HFFc6 (cell line): ENCODE measurements at places on chromosomes 11 and 22. TPM values are rescaled to one million over a fixed set of nuclear protein-coding genes. Genes with fewer than 3 reads are reported as not detected.

DNA sequence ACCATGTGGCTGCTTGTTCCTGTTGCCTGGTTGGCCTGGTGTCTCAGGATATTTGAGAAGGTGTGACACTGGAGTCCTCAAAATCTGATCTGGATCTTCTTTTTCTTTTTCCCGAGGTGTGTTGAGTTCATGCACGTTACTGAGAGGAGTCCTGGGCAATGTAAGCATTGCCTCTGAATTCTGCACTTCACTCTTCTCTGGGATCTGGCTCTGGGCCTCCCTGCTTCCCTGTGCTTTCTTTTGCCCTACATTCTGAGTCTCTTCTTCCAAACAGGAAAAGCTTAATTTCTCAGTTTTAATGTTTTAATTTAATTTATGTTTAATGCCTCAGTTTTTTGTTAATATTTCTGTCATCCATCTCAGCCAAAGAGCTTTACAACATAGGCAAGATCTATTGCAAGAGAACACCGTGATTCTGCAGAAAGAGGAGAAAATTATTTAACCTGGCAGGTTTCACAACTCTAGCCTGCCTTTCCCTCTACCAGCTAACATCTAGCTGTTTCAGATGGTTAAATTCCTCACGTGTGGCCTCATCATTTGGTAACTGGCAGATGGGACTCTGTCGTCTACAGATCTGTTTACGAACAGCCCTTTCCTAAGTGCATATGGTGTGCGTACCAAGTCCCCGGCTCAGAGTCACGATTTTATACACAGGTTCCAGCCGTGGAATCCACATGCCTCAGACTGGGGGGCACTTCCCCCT, 24.7 kb downstream of the LDLRAD3 start:
- no peak for DNase-seq

DNA sequence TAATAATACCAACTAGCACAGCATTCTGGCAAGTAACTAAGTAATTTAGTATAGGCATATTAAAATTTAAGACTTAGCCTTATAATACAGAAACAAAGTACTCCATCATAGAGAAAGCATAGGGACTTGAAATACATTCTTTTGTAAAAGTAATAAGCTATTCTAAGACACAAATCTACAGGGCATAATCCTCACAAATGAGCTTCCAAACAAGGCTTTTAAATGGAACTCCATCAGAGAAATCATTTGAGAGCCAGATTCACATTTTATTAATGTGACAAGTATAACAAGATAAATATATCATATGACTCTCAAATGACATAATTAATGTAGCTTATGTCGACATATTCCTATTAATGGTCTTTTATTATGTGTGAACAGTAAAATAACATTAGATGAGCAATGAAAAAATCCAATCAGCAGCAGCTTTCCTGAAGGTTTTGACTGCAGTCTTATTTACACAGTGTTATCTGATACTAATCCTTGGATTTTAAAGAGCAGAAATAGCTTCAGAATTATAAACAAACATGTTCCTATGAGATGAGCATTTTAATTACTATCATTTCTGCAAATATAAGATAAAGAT, 241.4 kb downstream of the TTC28 start:
- no peak for DNase-seq

DNA sequence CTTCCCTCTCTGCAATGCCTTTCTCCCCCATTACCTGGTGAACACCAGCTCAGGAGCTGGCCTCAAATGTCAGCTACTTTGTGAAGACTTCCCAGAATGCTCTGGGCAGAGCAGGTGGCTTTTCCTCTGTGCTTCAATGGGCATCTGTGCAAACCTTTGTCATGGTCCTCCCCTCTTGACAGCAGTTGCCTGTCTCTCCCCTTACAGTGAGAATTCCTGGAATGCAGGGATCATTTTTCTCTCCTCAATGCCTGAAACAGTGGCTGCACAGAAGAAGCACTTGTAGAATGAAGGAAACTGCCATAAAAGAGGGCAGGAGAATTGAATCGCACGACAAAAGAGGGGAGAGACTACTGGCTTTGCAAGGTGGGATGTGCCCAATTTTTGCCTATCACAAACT, 92.8 kb upstream of the NARS2 start:
- no peak for DNase-seq

GRCh38 chr11:13947379-13947778, 15.1 kb upstream of the SPON1 start:
- DNase-seq, result no peak

GRCh38 chr22:30861688-30862552, 106.7 kb downstream of the MORC2 start:
- no peak for DNase-seq

DNA sequence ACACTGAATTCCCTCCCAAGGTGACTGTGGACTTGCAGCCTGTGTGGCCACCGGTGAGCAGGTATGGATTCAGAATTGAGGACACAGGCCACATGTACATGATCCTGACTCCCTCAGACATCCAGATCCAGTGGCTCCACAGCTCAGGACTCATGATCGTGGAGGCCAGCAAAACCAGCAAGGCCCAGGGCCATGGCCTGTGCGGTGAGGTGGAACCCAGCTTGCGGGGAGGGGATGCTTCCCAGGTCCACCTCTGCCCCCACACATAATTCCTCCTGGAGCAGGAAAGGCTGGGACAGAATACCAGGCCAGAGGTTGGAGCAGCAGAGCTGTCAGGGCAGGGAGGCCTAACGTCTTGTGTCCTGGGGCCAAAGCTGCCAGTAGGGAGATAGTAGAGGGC, 82.1 kb downstream of the OTOG start:
- DNase-seq, result no peak

DNA sequence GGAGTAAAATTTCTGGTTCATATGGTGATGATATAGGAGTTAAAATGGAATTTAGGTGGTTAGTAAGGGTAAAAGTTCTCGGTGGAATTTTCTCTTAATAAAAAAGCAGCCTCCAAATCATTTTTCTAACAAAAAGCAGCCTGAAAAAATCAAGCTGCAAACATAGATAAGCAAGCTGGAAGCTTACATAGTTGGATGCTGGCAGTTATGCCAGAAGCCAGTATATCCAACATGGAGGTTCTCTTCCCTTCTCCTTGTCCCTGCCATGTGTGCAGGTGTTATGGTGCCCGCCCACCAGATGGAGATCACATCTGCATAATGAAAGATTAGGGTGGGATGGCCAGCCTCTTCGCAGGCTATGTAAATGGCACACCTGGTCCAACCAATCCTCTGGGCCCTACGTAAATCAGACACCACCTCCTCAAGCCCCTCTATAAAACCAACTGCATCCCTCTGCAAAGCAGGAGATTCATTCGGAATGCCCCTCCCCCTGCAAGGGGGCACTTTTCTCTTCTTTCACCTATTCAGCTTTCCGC, 22.4 kb downstream of the PIWIL3 start:
- DNase-seq, result no peak

- DNase-seq, result no peak
These were observed 37.7 kb upstream of the PCF11 start for GRCh38 chr11:83119216-83119615.

GRCh38 chr22:43919106-43919973, 4.3 kb upstream of the PNPLA3 start:
- peak; percentile 82 for DNase-seq

DNA sequence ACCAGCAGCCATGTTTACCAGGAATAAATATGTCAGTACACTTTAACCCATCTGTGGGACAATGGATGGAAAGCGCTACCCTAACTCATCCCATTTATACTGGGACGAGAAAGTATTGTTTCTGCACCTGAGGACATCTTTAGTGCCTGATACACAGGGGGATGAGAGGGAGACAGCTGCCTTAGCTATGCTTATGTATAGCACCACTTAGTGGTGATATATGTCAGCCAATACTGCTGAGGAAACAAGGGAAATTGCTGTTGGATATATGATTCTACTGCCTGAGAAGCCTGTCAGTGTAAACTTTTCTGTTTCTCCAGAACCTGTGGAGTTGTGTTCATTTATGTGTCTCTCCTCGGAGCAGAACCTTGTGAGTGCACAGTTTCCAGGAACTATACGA, 13.3 kb upstream of the CEP295 start:
- DNase-seq, result peak; percentile 20

- DNase-seq, result no peak
These were observed 288.0 kb downstream of the NTM start for GRCh38 chr11:131658414-131658813.

DNA sequence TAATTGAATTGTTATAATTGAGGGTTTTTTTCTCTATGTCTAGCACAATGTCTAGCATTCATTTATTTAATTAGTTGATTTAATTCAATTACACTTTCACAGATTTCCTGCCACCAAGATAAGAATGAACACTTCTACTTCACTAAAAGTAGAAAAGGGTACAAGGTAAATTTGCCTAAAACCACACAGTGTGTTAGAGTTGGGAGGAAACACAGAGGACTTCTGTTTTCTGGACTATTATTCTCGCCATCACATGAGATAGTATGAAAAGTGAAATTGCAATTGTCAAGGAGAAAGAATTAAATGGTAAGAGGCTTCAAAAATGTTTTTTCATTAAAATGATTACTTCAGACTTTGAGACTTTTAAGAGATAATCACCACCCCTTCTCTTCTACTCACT, 109.5 kb downstream of the ETS1 start:
- no peak for DNase-seq

- DNase-seq, result no peak
These were observed 74.9 kb upstream of the LRRC4C start for GRCh38 chr11:41534391-41534790.

DNA sequence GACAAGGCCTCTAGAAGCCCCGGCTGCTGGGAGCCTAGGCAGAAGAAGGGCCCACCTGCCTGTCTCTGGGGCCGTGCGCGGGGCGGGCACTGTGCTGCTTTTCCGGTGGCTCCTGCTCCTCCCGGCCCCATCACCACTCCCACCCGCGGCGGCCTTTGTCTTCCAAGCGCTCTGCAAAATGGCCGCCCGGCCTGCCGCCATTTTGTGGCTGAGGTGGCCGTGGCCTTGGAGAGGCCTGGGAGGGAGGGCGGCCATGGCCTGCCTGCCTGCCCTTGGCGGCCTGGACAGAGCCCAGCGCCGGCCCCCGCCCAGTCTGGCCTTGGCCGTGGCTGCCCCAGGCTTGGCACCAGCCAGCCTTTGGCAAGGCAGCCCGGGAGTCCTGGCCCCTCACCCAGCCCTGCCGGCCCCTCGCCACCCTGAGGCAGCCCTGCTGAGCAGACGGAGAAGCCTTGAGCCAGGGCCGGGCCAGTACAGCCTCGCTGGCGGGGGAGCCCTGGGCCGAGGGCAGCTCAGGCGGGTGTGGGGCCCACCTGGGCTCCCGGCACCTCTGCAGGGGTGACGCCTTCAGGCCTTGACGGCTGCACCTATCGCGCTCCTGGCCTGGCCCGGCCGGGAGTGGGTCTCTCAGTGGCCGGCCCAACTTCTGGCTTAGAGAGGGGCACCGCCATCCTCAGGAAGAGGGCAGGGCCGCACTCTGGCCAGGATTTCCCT, 46.0 kb upstream of the PPARA start:
- no peak for DNase-seq

- DNase-seq, result no peak
These were observed 19.4 kb upstream of the GSTP1 start for GRCh38 chr11:67564230-67564629.

DNA sequence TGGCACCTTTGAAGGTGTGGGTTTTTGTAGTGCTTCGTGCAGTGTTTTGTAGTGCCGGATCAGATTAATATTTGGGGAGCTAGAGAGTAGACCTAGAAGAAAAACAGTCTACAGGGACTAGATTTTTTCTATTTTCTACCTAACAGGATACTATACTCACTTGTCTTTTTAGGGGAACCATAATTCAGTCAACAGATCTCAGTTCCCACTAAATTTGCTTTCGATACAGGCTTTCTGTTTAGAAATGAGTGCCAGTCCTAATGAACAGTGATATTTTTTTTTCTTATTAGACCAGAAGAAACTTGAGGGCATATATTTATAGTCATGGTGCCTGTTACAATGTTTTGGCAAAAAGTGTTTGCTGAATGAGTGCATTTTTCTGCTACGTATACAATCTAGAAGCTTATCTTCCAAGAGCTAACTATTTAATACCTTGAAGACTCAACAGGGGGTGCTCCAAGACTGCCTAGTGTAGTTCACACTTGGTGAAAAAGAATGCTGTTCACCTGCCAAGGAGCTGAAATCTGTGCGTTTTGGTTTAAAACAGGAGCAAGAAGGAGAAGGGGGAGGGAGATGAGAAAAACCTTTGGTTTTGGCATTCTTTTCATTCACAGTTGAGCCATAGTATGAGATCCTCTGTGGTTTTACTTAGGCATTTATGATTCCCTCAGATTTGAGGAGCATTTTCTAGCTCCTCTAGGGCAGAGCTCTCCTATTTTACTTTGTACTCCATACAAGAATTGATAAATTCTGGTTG, 44.9 kb upstream of the VSTM5 start:
- peak; percentile 65 for DNase-seq

- no peak for DNase-seq
These were observed 47.5 kb downstream of the RPL27A start for GRCh38 chr11:8729837-8730696.

DNA sequence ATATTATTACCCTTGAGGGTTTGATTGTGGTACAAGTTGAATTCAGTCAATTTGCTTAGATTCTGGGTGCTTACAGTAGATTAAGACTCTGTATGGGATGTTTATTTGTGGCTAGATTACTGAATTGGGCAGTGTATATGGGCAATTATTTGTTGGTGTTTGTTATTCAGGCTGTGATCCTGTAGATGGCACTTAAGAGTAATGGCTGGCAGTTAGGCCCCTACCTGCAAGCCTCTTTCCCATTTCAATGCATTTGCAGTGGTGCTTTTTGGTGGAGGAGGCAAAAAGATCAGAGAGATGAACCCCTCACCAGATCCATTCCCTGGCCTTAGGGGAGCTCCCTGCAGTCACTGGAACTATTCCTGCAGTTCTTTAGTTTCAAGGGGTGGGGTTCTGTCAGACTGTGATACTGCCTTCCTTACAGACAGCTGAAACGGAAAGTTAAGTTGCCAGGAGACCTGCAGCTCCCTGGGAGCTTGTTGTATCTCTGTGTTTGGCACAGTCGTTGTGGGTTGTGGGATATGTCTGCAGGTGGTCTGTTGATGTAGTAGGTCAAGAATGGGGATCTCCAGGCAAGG, 199.5 kb downstream of the AASDHPPT start:
- DNase-seq, result no peak

- peak; percentile 75 for DNase-seq
These were observed 43.4 kb upstream of the PRDM11 start for GRCh38 chr11:45102810-45103621.

DNA sequence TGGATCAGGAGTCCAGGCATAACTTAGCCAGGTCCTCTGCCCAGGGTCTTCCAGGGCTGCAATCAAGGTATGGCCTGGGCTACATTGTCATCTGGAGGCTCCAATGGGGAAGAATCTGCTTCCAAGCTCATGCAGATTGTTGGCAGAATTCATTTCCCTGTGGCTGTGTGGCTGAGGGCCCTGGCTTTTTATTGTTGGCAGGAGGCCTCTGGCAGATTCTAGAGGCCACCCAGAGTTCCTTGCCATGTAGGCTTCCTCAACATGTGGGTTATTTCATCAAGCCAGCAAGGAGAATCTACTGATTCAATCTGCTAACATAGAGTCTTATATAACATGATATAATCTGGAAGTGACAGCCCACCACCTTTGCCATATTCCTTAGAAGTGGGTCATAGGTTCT, 16.4 kb upstream of the EP300 start:
- DNase-seq, result no peak

The APOBEC3B gene
- 15.2 to 39.5 TPM (median 19.8 TPM) in 3 replicates for total RNA-seq

The MOGAT2 gene
- not detected in 3 replicates for total RNA-seq

The PLA2G6 gene
- 5.4 to 6.6 TPM (median 6.4 TPM) in 3 replicates for total RNA-seq

The CASP5 gene
- total RNA-seq, result not detected in 3 replicates

The PGA5 gene
- total RNA-seq, result not detected in 3 replicates

The CDKN1C gene
- 0.23 TPM in 1 of 2 replicates, not detected in the other for total RNA-seq

The KCNJ1 gene
- not detected in 3 replicates for total RNA-seq

The TRPC6 gene
- not detected in 3 replicates for total RNA-seq

The SDHAF2 gene
- total RNA-seq, result 33.9 to 36.0 TPM (median 35.5 TPM) in 3 replicates

The RIBC2 gene
- 1.0 to 2.3 TPM (median 1.5 TPM) in 3 replicates for total RNA-seq

The ZC3H12C gene
- total RNA-seq, result 2.9 and 4.9 TPM in 2 replicates
